CD4-positive, alpha-beta T cell treated with Interleukin-15 for 4 hours (primary cell): ENCODE measurements at places on chromosomes 3 and 15.

DNA sequence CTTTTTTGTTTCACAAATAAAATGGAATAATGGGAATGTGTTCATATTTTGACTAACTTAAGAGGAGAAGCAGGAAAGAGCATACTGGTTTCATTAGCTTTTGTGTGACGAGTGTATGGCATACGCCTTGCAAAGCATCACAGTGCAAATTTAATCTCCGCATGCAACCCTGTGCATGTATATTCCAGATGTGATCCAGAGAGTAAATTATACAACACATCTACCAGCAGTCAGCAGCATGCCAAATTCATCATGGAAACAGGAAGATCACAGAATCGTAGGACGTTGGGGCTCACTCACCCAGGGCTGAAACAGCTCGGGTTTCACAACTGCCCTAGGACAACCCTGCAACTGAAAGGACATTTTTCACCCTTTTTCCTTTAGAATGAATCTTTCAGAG lies 53.4 kb downstream of the ADAMTS9 start:
- DNase-seq: no peak

DNA sequence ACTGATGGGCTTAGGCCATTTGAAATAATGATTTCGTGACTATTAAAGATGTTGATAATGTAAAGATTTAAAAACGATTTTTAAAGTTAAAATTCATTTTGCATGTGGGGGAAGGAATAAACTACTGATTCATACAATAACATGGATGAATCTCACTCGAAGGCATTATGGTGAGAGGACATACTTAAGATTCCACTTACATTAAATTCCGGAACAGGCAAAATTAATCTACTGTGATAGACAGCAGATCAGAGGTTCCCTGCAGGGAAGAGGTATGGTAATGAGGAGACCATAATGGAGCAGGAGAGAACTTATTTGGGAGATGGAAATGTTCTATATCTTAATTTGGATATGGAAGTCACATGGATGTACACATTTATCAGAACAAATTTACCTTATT lies 28.4 kb upstream of the RAB6B start:
- DNase-seq: no peak

GRCh38 chr3:41580274-41580959 lies 381.1 kb downstream of the CTNNB1 start:
- DNase-seq: no peak

GRCh38 chr3:148718982-148719862 lies 21.5 kb downstream of the AGTR1 start:
- no peak for DNase-seq

DNA sequence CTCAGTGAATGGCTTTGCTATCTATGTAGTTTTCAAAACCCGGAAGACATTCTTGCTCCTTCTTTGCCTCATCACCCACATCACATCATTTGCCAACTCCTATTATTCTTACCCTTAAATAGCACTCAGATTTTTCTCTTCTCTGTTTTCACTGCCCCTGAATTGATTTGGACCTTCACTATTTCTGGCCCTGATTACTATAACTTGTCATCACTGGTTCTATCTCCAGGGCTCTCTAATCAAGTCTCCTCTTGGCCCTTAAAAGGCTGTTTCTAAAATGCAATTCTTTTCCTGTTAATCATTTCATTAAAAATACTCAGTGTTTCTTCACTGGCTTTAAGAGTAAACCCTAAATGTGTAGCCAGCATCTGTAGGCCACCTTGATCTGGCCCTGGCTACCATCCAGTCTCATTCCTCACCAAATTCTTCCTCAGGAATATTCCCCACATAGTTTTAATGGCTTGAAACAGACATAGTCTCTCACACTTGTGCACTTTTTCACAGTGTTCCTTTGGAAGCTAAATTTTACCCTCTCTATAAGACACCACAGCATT lies 437.1 kb upstream of the CBLB start:
- DNase-seq: no peak

GRCh38 chr3:120461416-120461815 lies 10.6 kb upstream of the FSTL1 start:
- no peak for DNase-seq

DNA sequence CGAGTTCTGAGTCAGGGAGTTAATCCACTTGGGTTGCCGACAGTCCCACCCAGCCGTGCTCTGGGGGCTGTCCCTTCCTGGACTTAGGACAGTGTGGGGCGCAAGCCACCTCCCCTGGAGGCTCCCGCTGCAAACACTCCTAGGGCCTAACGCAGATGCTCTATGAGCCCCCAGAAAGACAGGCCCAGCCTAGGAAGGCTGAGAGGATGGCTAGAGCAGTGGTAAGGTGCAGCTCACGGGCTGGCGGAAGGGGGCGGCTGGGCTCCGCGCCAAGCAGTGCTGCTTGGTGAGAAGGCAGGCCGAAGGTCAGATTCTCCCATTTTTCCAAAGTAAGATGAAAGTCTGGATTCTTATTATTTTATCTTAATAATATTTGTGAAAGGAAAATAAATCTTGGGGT lies 84.6 kb upstream of the ALDH1L1 start:
- no peak for DNase-seq

DNA sequence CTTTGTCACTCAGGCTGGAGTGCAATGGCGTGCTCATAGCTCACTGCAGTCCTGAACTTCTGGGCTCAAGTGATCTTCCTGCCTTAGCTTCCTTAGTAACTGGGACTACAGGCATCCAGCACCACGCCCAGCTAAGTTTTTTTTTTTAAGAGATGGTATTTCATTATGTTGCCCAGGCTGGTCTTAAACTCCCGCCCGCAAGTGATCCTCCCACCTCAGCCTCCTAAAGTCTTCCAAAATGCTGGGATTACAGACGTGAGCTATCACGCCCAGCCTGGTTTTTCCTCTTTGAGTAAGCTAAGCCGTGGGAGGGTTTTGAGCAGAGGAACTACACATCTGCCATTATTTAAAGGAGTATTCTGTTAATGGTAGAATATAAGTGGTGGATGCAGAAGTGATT lies 7.4 kb upstream of the LRRFIP2 start:
- no peak for DNase-seq

GRCh38 chr15:65695081-65695480 lies 73.3 kb downstream of the SLC24A1 start:
- no peak for DNase-seq

DNA sequence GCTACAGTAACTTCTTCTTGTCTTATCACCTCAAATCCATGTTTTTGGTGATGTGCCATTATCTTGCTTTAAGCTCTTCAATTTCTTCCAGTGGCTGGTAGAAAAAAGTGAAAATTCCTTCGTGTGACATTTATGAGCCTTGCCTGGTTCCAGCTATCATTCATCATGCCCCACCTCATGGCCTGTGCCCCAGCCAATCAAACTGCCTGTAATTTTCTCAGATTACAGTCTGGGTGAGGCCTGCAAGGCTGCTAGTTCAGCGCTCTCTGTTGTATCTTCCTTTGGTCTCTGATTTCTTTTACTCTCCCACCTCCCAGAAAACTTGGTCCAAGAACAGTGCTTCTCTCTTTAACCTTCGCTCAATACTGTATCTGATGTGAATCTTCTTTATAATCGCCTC lies 249.3 kb upstream of the ZNF717 start:
- no peak for DNase-seq
